ENCODE measurements at places on chromosomes 1 and 21. TPM values are rescaled to one million over a fixed set of nuclear protein-coding genes. Genes with fewer than 3 reads are reported as not detected.

RNF186 gene
- total RNA-seq, result not detected

IRF6 gene
- total RNA-seq, result 29.7 TPM

ATP6V1G3 gene
- not detected for total RNA-seq

CFH gene
- total RNA-seq, result 39.6 TPM

RASSF5 gene
- 5.3 TPM for total RNA-seq

ITGB2 gene
- total RNA-seq, result 36.7 TPM

EPHA8 gene
- total RNA-seq, result not detected

GUCA2A gene
- not detected for total RNA-seq

INAVA gene
- total RNA-seq, result not detected

KIF14 gene
- total RNA-seq, result 0.11 TPM

ADAM30 gene
- not detected for total RNA-seq

CYP4X1 gene
- total RNA-seq, result 1.5 TPM

SYNC gene
- 24.7 TPM for total RNA-seq

NRDC gene
- total RNA-seq, result 146 TPM

KRTAP8-1 gene
- not detected for total RNA-seq

TAF1A gene
- 1.7 TPM for total RNA-seq

SYT11 gene
- 9.2 TPM for total RNA-seq

KRTAP11-1 gene
- not detected for total RNA-seq

SASS6 gene
- 2.2 TPM for total RNA-seq

OR10K1 gene
- not detected for total RNA-seq

RPS8 gene
- total RNA-seq, result 833 TPM

KCNK1 gene
- total RNA-seq, result 25.4 TPM

KRTAP13-2 gene
- not detected for total RNA-seq

TFF2 gene
- not detected for total RNA-seq

ETNK2 gene
- total RNA-seq, result 5.3 TPM

TSPAN1 gene
- 1.1 TPM for total RNA-seq

TSHB gene
- not detected for total RNA-seq

IFNLR1 gene
- total RNA-seq, result 2.8 TPM

CLDN14 gene
- not detected for total RNA-seq

RHOC gene
- total RNA-seq, result 118 TPM

Measured in Right ventricle myocardium inferior (tissue), 1 donor.